ENCODE measurements at places on chromosomes 1 and 21.

GRCh38 chr1:185864889-185865517 is 130.8 kb downstream of the HMCN1 start:
- DNase-seq = no peak

DNA sequence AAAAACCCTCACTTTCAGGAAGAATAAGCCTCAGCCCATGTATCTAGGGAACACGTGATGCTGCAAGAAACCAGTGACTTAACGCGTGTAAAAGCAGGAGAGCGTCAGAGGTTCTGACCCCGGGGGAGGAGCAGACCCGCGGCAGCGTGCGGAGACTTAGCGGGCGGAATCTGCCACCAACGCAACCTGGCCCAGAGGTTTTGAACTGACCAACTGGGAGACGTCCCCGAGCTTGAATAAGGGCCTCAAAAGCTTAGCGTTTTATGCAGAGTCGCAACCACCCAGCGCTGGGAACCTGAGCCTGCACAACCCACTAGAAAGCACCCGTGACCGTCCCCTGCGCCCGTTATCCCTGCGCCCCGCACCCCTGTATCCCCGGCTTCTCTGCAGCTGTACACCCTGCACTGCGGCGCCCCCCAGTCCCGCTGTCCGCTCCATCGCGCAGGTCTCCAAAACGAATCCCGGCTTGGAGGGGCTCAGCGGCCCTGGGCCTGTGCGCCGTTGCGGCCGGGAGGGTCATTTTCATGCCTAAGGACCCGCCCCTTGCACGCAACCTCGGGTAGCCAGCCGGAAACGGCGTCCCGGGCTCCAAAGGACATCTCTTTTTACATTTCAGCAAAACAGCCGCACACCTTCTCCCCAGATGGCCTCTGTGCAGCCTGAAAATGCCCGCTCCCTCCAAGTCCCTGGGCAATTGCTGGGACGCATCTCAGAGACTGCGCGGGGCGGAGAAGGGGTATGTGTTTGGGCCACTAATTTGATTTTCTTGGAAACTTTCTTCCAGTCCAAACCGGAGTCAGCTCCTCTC is 29.4 kb upstream of the TRIM17 start:
- DNase-seq = no peak

DNA sequence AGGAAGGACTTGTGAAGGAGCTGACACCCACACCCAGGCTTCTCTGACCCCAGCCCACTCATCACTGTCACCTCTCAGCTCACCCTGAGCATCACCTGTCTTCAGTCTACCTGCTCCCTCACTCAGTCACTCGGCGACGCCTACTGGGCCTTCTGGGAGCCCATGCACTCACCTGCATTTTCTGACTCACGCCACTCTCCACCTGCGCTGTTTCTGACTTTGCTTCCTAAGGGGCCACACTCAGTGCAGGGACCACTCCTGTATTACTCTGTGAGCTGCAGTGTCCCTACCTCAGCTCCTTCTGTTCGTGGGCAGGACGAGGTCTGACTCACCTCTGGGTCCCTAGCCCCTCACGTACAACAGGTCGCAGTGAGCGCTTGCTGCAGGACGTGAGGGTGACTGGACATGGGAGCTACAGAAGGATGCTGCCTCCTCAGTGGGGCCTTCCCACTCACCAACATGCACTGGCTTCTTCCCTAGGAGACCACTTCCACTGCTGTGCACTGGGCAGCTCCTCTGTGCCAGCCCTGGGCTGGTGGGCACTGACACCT is 102.3 kb downstream of the GLIS1 start:
- no peak for DNase-seq

DNA sequence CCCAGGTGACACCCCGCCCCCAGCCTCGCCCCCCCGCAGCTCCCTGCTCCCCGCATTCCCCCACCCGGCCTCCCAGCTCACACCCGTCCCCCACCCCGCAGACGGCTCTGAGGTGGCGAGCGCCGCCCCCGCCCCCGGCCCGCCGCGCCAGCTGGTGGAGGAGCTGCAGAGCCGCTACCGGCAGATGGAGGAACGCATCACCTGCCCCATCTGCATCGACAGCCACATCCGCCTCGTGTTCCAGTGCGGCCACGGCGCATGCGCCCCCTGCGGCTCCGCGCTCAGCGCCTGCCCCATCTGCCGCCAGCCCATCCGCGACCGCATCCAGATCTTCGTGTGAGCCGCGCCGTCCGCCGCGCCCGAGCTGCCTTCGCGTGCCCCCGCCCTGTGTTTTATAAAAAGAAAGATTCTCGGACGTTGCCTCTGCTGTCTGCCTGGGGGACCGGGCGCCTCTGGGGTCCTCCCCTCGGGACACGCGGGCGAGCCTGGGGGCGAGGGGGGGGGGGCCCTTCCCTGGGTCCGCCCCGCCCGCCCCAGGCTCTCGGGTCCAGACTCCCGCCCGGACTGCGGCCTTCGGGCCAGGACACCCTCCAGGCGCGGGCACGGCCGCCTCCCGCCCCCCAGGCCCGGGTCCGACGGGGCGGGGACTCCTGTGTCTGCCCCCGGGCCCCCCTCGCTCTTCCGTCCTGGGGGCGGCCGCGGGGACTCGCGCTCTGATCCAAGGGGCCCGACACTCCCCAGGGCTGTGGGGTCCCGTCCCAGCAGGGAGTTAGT is 1.6 kb upstream of the MMP23B start:
- peak; percentile 82 for DNase-seq

- no peak for DNase-seq
Observed at GRCh38 chr1:203096566-203096965, 10.8 kb upstream of the MYOG start.

DNA sequence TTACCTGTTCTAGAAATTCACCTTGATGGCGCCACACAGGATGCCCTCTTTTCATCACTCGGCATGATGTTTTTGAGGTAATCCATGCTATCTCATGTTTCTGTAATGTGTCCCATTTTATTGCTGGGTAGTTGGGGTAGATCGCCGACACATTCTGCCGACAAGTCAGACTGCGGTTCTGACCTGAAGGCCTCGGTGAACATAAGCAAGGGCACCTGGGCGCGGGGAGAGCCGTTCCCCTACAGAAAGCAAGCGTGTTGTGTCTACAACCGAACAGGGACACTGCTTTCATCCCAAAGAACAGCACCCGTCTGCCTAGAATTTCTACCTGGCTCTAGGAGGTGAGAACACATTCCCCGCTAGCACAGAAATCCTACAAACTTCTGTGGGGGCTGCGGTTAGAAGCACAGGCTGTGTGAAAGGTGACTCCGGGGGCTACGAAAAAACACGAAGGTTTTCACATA is 149.2 kb downstream of the PPIAL4G start:
- no peak for DNase-seq

GRCh38 chr1:175168782-175169181 is 23.8 kb downstream of the KIAA0040 start:
- no peak for DNase-seq

GRCh38 chr1:115356356-115356755 is 18.3 kb upstream of the NGF start:
- no peak for DNase-seq

All from activated CD4-positive, CD25-positive, alpha-beta regulatory T cell treated with anti-CD3 and anti-CD28 coated beads, Interleukin-2, amount 50 U/mL, for 16 hours (primary cell).